GOT3 (cell line): ENCODE measurements at places on chromosomes 11 and 22.

DNA sequence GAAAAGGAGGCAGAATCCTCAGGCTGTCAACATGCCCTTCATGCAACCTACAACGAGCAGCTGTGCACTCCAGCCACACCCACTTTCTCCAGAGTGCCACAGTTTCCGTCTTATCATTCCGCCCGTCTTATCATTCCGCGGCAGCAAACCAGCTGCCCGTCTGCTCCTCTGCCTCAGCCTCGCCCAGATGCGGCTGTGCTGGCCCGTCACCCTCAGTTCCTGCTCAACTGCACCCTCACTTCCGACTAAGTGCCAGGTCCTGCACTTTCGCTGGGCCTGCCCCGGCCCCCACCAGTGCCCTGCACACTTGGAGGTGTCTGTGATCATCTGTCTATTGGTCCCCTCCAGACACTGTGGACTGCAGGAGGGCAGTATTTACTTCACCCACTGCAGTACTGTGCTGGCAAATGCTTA is 43.7 kb downstream of the MICAL3 start:
- DNase-seq, result no peak

DNA sequence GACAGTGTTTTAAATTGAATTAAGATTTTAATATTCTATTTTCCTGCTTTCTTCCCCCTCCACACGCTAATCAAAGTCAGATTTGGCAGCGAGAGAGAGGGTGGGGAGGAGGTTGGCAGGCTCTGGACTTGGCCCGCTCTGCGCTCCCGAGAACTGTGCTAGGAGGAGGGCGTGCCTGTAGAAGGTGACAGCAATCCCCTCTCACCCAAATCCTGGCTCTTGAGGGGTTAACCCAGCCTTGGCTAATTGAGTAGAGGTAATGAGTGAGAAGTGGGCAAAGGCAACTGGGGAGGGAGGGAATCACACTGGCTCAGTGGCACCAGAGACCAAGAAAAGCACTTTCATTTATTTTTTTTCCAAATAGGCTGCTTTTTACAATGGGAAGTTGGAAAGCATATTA is 42.2 kb downstream of the BUD13 start:
- DNase-seq, result no peak

GRCh38 chr11:36354221-36355003 is 58.3 kb downstream of the PRR5L start:
- DNase-seq, result no peak

- no peak for DNase-seq
Measured at GRCh38 chr11:47510209-47510608, 42.7 kb downstream of the CELF1 start.

DNA sequence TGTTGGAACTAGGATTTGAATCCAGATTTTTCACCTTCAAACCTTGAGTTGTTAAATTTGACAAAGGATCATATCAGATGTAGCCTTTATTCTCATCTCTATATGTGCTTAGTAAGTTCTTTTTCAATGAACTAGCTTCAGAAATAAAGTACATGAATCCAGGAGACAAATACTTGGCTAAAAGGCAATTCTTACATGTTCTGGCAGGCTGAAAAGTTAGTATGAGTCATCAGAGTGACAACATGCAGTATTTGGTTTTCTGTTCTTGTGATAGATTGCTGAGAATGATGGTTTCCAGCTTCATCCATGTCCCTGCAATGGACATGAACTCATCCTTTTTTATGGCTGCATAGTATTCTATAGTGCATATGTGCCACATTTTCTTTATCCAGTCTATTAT is 40.4 kb downstream of the BBOX1 start:
- DNase-seq, result no peak

- DNase-seq, result no peak
Measured at GRCh38 chr11:47924184-47924691, 56.1 kb upstream of the PTPRJ start.

- DNase-seq, result no peak
Measured at GRCh38 chr22:50526834-50527801, 1.7 kb upstream of the SCO2 start.

DNA sequence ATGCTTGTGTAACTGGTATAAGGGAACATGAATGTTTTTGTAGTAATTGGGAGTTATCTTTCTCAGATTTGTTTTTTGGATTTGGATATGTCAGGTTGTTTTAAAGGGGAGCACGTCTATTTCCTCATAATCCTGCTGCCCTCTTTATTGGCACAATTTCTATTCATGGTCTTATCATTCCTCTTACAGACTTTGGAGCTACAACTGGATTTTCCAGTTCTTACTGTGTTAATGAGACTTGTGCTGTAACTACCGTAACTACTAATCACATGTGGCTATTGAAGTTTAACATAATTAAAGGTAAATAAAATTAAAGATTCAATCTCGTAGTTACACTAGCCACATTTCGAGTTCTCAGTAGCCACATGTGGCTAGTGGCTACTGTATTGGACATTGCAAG is 1.9 kb downstream of the FDX1 start:
- no peak for DNase-seq

GRCh38 chr11:65262776-65263175 is 1.0 kb downstream of the POLA2 start:
- no peak for DNase-seq

DNA sequence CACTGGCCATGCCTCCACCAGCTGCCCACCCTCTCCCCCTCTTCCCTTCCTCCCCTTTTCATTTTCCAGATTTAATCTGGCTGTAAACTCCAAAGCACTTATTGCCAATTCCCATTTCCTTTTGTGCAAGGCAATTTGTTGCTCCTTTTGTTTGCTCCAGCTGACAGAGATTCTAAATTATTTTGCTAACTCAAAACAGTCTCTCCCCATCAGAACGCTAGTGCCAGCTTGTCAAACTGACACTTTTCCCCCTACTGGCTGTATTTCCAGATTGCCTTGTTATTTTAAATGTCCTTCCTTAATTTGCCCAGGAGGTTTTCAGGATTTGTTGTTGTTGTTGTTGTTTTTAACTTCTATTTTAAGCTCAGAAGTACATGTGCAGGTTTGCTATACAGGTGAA is 57.0 kb upstream of the PAK1 start:
- no peak for DNase-seq

DNA sequence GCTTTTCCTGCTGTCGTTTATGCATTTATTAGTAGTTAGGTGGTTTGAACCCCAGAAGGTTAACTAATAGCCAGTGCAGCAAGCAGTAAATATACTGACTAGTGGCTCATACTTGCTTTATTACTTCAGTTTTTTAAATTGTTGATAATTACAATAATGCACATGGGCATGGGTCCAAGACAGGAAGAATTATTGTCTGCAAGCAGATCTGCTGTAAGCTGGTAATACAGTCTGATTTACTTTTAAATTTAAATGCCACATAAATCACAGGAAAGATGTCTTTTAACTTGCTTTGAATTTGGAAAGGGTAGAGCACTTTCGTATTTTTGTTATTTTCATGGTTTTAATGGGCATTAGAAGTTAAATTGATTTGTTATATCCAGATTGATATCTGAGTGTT is 27.1 kb downstream of the APLP2 start:
- no peak for DNase-seq

- no peak for DNase-seq
Measured at GRCh38 chr11:32290783-32291182, 144.6 kb downstream of the WT1 start.

- no peak for DNase-seq
Measured at GRCh38 chr11:58629857-58630256, 7.4 kb downstream of the CNTF start.

DNA sequence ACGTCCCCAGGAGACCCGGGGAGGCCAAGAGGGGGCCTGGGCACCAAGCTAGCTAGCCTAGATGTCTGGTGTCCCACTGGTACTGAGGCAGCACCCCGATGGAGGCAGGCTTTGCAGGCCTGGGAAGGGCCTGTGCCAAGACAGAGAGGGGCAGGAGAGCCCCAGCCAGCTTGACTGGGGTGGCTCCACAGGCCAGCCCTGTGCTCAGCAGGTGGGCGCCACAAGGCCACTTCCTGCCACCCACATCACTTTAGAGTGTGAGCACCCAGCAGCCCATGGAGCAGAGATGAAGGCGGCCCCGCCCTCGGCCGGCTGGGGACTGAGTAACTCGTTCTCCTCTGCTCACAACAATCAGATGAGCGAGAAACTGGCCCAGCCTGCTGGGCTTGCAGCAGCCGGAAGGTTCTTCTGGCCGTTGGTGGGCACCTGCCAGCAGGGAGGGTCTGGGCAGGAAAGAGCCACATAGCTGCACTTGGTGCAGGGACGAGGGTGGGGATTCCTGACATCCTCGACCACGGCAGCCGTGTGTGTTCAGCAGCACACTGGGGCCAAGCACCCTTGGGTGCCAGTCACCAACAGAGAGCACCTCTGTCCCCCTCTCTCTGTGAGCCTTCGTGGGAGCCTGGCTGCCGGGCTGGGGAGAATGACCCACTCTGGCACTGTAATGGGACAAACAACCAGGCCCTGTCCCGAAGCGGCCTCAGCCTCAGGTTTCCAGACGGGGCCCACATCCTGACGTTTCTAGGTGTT is 7.6 kb downstream of the OSBPL5 start:
- no peak for DNase-seq

DNA sequence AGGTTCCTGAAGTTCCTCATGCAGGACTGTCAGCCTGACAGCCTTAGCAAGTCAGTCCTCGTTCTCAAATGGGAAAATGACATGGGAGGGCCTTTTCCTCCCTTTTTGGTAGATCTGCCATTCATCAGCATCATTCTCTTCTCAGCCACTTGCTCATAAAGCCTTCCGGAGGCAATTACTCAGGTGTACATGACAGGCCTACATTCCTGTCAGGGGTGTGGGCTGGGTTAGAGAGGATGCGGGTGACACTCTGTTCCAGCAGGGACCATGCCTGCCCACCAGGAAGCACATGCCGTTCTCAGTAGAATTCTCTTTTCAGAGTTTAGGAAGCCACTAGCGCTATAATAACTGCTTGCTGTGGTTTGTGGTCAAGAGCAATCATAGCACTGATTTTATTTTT is 24.2 kb upstream of the ANKK1 start:
- no peak for DNase-seq

GRCh38 chr11:11463405-11463804 is 110.4 kb upstream of the CSNK2A3 start:
- DNase-seq, result no peak

GRCh38 chr11:80668039-80668438 is 1227.2 kb upstream of the TENM4 start:
- DNase-seq, result no peak

- no peak for DNase-seq
Measured at GRCh38 chr11:62832336-62833234, at the start of gene TEX54. Gene TEX54 (minus strand): TSS chr11:62832841.
